GM12865 (cell line): ENCODE measurements at places on chromosomes 5 and 9.

DNA sequence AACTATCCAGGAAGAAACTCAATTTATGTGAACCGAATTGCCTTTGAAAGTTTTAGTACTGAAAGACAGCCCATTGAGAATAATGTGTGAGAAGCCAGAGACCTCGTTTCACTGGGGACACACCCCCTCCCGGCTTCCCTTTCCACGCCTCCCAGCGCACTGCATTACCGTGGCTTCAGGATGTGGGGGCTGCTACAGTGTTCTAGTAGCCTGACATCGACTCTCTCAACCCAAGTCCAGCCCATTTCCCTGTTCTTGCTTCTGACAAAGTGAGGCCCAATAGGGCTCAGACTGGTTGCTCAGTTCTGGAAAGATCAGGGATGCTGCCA lies 3.5 kb downstream of the PAX5 start:
- peak; percentile 88 for DNase-seq

GRCh38 chr9:97803167-97804058 lies 49.6 kb upstream of the FOXE1 start:
- peak; percentile 75 for DNase-seq

DNA sequence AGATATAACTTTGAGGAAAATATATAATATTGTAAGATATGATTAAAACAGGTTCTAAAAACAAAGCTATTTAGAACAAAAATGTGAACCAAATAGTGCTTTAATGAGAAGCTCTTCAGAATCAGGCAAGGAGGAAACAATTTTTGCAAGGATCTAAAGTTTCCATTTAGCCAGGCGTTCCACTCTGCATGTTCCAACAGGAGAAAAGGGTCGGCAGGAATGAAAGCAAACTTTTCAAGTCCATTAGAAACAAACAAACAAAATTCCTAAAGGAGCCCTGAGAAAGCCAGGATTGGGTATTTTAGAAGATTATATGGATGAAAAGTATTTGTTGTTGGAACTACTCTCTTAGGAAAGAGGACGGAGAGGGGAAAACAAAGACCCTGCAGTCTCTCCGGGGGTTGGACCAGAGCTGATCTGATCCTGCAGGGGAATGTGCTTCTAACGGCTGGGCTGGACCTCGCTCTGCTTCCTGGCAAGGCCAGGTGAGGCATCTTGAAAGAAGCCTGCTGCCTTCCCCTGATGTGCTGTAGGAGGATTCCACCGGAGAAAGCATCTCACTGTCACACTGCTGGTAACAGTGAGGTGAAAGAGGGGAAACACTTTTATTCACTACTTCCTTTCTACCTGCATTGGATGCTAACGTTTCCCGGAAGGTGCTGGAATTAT lies 94.6 kb downstream of the PRRT1B start:
- DNase-seq, result no peak

DNA sequence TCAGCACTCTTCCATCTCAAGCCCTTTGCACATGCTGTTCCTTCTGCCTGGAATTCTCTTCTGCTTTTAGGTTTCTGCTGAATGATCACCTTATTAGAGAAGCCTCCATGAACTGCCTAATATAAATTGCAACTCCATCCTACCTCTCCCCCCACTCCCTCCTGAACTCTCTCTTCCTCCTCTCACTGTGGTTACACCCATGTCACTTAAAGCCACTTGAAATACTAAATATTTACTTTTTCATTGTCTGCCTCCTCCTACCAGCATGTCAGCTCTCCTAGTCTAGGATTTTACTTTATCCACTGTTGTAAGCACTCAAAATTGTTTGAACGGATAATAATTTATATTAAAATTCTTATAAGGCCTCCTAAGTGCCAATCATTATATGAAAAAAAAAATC lies 43.8 kb downstream of the ACTL7B start:
- no peak for DNase-seq

GRCh38 chr5:69049151-69049550 lies 44.7 kb upstream of the SLC30A5 start:
- no peak for DNase-seq

GRCh38 chr5:139960723-139961383 lies 82.2 kb downstream of the NRG2 start:
- peak; percentile 73 for DNase-seq

GRCh38 chr5:38466424-38467189 lies 89.8 kb downstream of the LIFR start:
- no peak for DNase-seq

- DNase-seq, result no peak
Measured at GRCh38 chr5:69271376-69271775, 36.7 kb downstream of the CDK7 start.

DNA sequence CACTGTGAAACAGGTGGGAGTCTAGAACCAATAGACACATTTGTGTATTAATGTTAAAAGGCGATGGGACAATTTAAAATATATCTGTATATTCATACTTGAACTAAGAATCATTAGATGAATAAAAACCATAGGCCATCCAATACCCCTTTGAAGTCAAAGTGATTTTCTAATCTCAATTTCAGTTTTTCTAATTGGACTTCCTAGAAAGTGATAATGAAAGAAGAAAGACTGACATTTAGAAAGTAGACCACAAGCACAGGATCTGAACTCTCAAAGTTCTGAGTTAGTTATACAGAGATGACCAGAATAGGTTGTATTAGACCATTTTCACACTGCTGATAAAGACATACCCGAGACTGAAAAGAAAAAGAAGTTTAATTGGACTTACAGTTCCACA lies 412.8 kb upstream of the PIK3R1 start:
- DNase-seq, result peak; percentile 32

- no peak for DNase-seq
Measured at GRCh38 chr5:176836811-176837706, 26.7 kb downstream of the UNC5A start.

DNA sequence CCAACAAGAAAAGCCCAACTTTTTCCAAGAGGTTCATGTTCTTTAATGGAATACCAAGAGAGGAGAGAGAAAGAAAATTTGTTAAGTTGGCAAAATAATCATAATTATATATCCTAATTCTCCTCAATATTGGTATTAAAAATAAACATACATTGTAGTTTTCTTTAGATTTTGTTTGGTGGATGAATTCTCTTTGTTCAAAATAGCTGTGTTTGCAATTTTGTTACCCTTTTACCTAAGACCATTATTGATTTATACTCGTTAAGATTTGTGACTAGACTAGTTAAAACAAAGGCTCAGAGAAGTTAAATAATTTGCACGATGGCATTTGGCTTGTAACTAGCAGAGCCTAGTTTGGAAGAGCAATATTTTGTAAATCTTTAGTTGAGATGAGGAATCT lies 9.7 kb downstream of the LRRC19 start:
- DNase-seq, result no peak

GRCh38 chr5:68088302-68088701 lies 127.3 kb upstream of the PIK3R1 start:
- no peak for DNase-seq

DNA sequence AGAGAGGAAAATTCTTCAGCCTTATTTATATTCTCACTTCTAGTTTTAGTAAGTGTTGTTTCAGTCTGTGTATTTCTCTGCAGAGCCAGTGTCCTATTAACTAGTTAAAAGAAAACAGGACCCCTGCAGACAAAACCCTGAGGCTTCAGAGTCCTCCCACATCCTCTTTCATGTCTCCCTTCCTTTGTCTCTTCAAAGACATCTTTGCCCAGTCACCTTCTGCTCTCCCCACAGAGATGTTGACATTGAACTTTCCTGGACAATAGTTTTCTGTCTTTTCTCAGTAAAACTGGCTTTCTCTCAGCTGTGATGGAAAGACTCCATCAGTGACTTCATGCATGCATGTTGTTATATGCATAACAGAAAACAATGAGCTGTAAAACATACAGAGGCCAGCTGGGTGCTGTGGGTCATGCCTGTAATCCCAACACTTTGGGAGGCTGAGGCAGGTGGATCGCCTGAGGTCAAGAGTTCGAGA lies 20.2 kb downstream of the GRAMD2B start:
- peak; percentile 86 for DNase-seq

DNA sequence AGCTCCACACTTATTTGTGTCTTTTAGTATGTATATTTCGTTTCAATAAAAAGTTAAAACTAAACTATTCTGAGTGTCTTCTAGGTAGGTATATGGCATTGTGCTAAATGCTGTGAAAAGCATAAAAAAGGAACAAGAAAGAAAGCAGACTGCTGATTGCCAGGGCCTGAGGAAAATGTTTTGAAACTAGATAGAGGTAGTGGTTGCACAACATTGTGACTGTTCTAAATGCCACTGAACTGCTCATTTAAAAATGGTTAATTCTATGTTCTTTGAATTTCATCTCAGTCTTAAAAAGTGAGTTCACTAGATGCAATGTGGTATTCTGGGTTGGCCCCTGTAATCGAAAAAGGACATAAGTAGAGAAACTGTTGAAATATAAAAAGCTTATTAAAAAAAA lies 2.6 kb upstream of the ALAD start:
- DNase-seq, result no peak

GRCh38 chr9:115946530-115946929 lies 207.1 kb upstream of the PAPPA start:
- DNase-seq, result no peak

- no peak for DNase-seq
Measured at GRCh38 chr9:130640681-130641080, 23.7 kb upstream of the PRDM12 start.

- DNase-seq, result no peak
Measured at GRCh38 chr5:160773646-160774410, 78.2 kb downstream of the ATP10B start.

GRCh38 chr5:120229036-120229435 lies 235.1 kb upstream of the PRR16 start:
- no peak for DNase-seq

DNA sequence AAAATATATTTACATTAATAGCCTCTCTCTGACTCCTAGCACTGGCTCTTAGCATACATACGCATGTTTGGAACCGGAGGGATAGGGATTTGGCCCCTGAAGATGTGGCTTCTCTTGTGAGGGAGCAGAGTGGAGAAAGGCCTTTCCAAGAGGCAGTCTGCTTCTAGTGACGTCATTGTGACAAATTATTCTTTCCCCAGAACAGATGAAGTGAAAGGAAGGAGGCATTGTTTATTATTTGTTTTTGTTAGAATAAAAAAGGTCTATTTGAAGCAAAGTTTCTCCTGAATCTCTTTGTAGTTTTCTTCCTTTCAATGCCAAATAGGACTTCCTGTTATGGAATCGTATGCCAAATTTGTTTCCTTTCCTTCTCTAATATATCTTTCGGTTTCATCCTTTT lies 361.6 kb downstream of the ICE1 start:
- no peak for DNase-seq

- DNase-seq, result no peak
Measured at GRCh38 chr5:55620009-55620765, 85.4 kb upstream of the PLPP1 start.

DNA sequence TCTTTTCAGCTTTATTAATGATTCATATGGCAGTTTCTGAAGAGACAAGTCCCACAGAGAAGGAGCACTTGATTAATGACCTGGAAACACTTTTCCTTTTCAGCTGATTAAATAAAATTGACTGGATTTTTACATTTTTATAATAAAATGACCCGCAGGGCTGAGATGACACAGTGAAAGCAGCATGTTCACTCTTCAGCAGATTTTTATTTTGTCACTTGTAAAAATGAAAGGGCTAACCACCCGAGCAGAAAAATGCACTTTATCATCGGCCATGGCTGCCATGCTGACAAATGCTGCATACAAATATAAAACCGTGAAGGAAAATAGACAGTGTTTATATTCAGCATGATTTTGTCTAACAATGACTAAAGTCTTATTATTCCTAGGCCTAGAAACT lies 321.6 kb upstream of the ITGA1 start:
- DNase-seq, result no peak

DNA sequence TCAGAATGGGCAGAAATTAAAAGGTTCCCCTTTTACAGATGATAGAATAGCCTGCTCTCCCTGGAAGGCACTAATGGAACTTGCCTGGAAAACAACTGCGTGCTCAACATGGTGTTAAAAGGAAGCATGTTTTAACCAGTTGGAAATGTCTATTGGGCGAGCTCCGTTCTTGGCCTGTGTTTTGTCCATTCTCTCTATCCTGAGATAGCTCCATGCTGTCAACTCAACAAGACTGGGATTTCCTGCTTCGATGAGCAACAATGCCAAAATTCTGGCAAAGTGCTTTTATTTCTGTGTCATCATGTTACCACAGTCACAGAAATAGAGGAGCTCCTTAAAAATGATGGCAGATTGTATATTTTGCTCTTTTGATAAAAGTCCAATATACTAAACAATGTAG lies 198.3 kb downstream of the PLK2 start:
- no peak for DNase-seq

- DNase-seq, result no peak
Measured at GRCh38 chr5:112978836-112979235, 2.2 kb downstream of the DCP2 start.

- no peak for DNase-seq
Measured at GRCh38 chr5:169027501-169028061, 273.4 kb downstream of the SLIT3 start.

- DNase-seq, result no peak
Measured at GRCh38 chr5:157812086-157812485, 46.9 kb downstream of the CLINT1 start.

- DNase-seq, result no peak
Measured at GRCh38 chr5:99305045-99305580, 376.3 kb upstream of the CHD1 start.

DNA sequence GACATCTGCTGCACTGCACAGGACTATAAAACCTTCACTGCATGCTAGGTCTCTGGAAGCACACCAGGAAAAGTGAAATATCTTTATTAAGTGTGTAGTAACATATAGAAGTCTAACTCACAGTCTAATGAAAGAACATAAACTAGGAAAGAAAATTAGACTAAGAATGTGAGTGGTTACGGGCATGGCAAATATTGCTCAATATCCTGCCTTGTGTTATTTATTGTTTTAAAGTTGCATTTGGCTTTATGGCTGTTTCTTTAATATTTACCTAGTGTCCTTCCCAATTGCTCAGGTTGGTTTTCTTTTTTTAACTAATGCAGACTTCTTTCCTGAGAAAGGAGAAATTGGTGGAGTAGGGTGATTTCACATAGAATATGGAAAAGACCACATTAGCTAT lies 342.4 kb downstream of the KIAA0825 start:
- DNase-seq, result no peak

DNA sequence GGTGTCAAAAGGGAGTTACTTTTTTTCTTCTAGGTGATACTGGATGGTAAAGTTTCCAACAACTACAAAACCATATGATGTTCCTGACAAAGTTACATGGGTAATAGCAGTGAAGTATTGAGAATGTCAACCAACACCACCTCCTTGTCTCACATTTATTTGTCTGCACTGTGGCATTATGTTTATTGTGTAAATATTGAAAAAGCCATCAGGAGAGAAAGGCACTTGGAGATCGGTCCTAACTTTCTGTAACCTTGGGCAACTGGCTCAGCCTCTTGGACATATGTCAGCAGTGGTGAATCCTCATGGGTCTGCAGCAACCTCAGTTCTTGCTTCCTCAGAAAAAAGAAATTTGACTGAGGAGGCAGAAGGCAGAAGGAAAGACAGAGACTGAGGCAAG lies 50.0 kb upstream of the ICE1 start:
- no peak for DNase-seq

GRCh38 chr9:108535526-108535925 lies 320.3 kb downstream of the ACTL7B start:
- DNase-seq, result peak; percentile 41

- no peak for DNase-seq
Measured at GRCh38 chr5:175902026-175902425, 30.6 kb downstream of the CPLX2 start.
